Stimulated activated CD4-positive, alpha-beta T cell treated with anti-CD3 and anti-CD28 coated beads, TNF-alpha, amount 100 ng/mL, for 24 hours (primary cell): ENCODE measurements at places on chromosomes 16 and 17.

- DNase-seq: no peak
Observed at GRCh38 chr16:2963074-2963722, 877 bp upstream of the KREMEN2 start.

- no peak for DNase-seq
Observed at GRCh38 chr17:44402564-44403172, 13.2 kb upstream of the ITGA2B start.

GRCh38 chr16:35743101-35743692 lies 2283.8 kb downstream of the TP53TG3F start:
- no peak for DNase-seq

GRCh38 chr17:57440522-57441269 lies 184.4 kb downstream of the MSI2 start:
- peak; percentile 58 for DNase-seq

DNA sequence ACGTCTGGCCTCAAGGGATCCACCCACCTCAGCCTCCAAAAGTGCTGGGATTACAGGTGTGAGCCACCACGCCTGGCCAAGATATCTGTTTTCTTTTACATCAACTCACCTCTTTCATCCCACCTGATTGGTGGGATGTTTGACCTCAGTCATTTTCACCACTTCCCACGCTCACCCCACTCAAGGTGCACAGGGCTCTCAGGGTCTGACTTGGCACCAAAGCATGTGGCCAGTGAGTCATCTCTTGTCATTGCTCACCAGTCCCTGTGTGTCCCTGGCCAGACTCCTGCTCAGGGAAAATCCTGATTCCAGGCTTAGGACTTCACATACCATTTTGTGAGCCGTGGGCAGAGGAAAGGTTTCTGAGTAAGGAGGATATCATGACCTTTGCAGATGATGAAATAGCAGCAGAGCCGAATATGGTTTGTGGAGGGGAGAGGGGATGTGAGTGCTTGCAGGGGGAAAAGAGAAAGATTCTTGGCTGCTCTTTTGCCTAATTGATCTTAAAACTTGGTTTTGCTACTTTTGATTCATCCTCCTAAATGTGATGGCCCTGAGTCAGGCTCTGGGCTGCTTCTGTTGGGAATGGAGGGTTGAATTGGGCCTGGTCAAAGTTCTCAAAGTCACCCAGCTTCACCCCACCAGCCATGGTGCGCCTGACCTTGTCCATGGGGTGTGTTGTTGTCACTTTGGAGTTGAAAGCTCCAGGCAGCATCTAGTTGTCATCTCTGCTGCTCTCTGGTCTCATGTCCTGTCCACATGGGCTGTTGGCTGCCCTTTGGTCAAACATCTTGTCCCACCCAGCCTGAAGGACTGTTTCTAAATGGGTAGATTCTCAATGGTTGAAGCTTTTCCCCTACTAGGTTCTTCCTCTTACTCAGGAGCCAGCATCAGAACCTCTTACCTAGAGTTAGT lies 6.0 kb upstream of the KCNH6 start:
- peak; percentile 34 for DNase-seq

DNA sequence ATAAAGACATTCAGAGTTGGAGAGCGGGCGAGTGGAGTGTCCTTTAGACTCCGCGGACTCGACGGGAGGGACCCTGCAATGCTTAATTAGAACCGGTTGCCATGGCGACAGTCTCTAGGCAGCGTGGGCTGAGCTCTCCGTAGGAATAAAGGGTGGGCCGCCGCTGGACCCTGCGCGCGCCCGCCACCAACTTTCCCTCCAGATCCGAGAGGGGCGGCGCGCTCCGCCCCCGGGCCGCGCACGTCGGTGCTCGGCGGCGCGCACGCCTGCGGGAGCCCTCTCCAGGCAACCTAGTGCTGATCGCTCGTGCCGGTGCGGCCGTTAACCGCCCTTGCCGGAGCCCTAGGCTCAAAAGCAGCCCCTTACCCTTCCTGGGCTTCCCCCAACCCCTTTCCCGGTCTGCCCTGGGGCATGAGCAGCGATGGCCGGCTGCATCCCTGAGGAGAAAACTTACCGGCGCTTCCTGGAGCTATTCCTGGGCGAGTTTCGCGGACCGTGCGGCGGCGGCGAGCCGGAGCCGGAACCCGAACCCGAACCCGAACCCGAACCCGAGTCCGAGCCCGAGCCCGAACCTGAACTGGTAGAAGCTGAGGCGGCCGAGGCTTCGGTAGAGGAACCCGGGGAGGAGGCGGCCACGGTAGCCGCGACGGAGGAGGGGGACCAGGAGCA lies at the start of gene PPM1E:
Gene PPM1E, plus strand, starts transcription at position 278 of the 669 bp plus-strand sequence.
- peak; percentile 54 for DNase-seq

- DNase-seq: no peak
Observed at GRCh38 chr16:4261557-4262172, 11.2 kb downstream of the TFAP4 start.

GRCh38 chr17:60599620-60600489 lies at the start of gene PPM1D:
PPM1D (plus strand) TSS chr17:60600193; CDS start chr17:60600415, 222 bp downstream.
- peak; percentile 98 for DNase-seq

DNA sequence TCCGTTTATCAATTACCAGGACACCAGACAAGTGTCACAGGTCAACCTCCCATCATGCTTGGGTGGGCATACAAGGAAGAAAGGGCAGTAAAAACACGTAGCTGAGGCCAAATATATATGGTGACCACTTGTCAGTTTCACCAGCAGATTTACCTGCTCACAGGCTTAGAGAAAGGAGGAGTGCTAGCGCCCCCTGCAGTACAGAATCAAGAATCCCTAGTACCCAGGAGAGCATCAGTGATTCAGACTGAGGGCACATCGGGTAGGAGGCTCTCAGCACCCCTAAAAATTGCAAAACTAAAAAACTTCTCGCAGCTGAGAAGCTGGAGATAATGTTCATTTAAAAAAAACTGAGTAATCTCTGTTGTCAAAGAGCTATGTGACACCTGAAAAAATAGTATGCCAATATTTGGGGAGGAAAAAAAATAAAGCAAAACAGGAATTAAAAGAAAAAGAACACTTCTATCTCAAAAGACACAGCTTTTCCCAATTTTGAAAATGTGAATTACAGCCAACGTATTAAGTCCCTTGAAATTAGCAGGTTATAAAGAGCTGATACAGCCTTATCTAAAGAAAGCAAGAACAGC lies 21.2 kb upstream of the MON1B start:
- DNase-seq: no peak

- DNase-seq: no peak
Observed at GRCh38 chr16:2799205-2799858, 1.1 kb downstream of the PRSS41 start.
